ENCODE measurements at places on chromosomes 5 and 9. TPM values are rescaled to one million over a fixed set of nuclear protein-coding genes. Genes with fewer than 3 reads are reported as not detected.

Gene DDX4
- not detected for total RNA-seq

Gene SCGB3A2
- not detected for total RNA-seq

Gene MORN5
- not detected for total RNA-seq

Gene GEMIN5
- total RNA-seq = 13.5 TPM

Gene ITGA1
- total RNA-seq = 47.0 TPM

Gene ANKRD18A
- total RNA-seq = not detected
